ENCODE measurements at places on chromosomes 2 and 18.

DNA sequence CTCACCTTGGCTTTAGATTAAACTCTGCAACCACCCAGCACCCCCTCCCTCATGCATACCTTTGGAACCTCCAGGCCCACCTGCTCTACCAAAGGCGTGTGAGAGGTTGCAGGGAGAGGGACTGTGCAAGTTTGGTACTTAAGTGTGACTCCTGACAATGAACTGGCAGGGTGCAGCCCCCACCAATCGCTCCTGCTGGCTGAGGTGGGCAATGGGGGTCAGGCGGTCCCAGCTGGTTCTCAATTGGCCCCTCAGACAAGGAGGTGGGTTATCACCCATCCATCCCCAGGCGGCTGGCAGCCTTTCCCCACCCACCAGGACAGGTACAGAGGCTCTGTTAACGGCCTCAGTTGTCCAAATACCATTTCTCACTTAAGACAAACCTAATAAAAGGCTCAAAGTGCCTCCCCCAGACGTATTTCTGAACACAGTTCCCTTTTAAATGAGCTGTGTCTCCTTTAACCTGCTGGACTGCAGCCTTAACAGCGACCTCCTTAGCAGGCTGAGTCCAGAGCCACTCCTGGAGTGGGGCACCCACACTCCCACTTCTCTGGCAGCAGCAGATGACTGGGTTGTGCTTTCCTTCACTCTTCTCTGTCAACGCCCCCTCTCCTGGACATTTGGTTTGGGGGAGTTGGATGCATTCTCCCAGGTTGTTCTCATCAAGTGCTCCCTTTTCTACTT is 169.2 kb upstream of the SMAD2 start:
- DNase-seq, result no peak

- DNase-seq, result no peak
Observed at GRCh38 chr2:26706616-26707473, 14.3 kb downstream of the KCNK3 start.

DNA sequence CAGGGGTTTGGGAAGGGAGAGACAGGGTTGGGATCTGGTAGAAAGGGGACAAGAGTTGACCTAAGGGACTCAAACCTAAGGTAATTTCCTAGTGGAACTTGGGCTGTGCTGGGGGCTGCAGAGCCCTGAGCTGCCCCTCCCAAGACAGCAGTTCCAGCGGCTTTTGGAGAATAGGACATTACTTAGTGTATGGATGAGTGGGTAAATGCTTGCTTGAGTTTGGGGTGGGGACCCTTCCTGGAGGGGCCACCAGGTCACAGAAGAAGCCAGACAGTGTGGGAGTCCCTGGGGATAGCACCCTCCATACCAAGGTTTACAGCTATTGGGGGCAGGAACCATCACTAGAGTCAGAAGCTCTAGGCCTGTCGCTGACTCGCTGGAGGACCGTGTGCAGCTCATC is 111.5 kb downstream of the CAPN13 start:
- DNase-seq, result no peak

DNA sequence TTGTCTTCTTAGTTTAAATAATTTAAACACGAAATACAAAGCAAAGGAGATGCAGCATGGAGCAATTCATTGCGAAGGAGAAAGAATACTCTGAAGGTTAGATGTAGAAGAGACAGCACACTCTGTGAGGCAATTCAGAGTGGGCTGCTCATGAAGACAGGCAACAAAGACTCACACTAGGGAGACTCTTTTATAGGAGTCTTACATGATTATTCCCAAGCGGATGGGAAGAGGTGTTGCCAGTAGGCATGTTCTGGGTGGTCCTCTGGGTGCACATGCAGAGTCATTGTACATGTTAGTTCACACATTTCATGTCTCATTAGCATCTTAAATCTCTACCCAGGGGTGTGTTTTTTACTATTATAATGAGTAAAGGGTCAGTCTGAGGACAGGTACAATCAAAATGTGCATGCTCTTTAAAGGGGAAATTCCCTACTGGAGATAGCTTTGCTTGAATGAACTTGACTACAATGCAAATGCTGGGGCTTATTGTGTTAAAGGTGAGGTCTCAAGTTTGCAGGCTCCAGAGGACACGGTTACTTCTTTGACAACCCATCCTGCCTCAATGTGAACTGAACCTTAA is 275.5 kb downstream of the CDH19 start:
- DNase-seq, result no peak

DNA sequence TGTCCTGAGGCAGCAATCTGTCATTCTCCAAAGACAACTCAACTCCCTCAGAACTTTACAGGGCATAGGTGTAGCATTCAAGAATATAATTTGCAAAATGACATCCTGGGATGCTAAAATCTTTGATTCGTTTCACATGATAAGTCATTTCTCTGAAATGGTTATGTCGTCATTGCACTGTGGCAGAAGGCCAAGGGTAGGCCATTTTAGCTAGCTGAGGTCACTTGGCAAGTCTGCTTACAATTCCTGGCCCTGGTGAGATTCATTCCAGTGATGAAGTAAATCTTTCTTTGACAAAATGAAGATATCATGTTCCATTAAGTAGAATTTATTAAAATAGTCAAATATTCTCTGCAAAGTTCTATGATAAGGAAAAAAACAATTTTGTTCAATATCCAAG is 1410.3 kb upstream of the LRRTM1 start:
- no peak for DNase-seq

- DNase-seq, result no peak
Observed at GRCh38 chr2:224357098-224357901, 44.6 kb downstream of the FAM124B start.

DNA sequence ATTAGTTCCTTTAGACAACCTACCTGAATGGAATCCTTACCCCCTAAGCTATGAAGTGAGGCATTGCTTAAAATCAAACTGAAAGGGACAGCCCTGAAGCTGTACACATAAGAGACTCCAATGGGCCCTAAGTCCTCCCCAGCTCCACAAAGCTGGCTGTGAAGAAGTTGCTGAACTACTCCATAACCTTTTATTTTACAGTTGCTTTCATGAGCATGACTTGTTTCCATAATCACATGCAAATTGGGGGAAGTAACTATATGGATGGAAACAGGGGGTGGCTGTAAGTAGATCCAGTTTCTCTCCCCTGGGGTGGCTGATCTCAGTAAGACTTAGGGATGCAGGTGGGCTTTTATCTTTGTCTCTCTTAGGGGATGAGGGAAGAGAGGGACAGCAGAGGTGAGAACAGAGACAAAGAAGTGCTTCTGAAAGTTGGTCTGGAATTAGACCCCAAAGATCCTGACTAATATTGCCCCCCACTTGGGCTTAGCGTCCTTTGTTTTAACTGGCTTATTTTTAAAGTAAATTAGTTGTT is 5.5 kb downstream of the FZD5 start:
- no peak for DNase-seq

- no peak for DNase-seq
Observed at GRCh38 chr2:201448061-201448460, 3.2 kb downstream of the TRAK2 start.

DNA sequence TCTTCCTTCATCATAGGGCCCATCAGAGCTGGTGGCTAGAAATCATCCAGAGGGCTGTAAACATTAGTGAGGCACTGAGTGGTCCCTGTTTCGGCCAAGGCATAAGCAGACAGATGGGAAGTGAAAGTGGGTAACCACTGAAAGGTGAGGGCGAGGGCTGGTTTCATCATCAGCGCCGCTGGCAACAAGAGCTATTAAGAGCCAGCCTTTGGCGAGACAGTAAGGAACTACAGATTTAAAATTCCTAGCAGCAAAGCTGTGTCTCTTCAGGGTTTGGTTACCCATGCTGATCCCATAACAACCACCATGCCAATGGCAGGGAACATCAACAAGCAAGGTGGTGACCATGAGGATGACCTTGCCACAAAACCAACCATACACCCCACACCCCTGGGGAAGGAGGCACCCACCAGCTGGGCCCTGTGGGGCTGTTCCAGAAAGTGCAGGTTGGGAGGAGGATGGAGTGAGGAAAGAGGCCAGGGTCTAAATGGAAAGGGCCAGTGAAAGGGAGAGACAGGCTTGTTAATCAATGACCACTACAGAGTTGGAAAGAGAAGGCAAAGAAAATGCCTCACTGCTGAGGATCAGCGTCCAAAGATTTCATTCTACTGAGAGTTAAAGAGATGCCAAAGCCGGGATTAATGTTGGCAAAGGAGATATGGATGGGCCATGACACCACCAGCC is 9.0 kb upstream of the SLC20A1 start:
- DNase-seq, result no peak

DNA sequence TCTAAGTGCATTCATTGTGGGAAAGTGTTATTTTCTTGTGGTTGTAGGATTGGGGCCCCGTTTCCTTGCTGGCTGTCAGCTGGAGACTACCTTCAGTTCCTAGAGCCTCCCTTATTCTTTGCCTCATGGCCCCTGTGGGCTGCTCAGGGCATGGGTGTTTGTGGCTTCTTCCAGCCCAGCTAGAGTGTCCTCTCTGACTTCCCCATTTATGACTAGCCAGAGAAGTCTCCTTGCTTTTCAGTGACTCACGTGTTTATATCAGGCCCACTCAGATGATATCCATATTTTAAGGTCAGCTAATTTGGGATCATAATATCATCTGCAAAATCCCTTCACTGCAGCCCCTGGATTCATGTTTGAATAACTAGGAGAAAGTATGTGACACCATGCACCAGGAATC is 62.8 kb downstream of the DTNA start:
- DNase-seq, result no peak

DNA sequence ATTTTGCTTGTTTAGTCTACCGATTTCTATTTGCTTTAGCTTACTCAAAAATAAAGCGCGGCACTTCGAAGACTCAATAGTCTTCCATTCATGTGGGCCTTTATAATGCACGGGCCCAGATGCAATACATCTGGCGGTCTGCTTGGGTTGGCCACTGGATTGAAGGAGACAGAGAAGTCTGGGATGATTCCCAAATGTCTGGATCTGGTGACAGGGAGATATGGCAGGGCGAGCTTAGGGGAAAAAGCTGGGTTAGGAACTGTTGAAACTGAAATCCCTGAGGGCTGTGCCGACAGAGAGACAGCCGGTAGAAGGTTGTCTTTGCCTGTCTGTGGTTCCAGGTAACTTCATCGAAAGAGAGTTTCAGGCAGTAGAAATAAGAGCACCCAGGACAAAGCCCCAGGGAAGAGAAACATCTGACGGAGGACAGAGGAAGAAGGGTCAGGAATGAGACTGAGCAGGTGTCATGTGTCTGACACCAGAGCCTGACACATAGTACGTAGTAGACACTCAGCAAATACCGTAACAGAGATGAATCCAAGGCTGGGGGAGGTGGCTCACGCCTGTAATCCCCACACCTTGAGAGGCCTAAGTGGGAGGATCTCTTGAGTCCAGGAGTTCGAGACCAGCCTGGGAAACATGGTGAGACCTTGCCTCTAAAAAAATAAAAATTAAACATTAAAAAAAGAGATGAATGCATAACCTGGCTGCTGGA is 13.6 kb downstream of the CLUL1 start:
- DNase-seq, result no peak

DNA sequence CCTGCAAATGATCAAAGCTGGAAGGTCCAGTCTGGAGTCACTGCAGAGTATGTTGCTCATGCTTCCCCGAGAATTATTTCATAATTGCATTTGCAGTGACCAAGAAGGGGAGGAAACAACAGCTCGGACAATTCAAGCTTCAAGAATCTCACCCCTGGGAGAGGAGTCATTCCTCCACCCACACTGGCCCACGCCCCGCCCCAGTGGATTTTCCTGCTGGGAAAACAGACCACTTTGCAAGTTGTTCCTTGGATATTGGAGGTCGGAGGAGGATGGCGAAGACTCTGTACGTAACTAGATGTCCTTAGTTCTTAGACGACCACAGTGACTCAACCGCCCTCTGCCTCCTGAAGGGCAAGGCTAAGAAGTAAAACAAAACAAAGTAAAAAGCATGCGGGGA is 159.4 kb downstream of the TPO start:
- DNase-seq, result peak; percentile 81

GRCh38 chr2:135948141-135948540 is 37.3 kb downstream of the DARS1 start:
- no peak for DNase-seq

GRCh38 chr2:46187112-46187618 is 110.0 kb upstream of the EPAS1 start:
- DNase-seq, result peak; percentile 66

- no peak for DNase-seq
Observed at GRCh38 chr2:226829721-226830631, 5.9 kb upstream of the RHBDD1 start.

DNA sequence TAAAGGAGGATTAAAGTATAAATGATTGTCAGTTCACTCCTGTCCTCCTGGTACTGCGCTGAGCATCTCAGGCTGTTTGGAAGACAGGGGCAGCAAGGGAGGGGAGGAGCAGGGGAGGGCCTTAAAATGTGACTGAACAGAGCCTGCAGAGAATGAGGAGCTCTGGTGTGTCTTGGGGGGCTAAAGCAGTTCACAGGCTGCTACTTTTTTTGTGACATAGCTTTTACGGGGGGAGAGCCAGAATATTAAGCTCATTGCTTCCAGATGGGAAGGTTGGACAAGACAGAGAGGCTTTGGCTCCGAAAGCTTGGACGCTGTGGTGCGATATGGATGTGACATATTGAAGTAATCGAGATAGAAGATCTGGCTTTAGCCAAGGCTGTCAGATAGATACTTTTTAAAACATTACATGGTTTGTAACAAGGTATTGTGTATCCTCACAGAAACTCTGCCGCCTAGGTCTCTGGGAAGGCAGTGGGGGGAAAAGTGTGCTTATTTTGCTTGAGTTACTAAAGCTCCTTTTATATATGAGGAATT is 40.5 kb downstream of the RDH14 start:
- DNase-seq, result no peak

DNA sequence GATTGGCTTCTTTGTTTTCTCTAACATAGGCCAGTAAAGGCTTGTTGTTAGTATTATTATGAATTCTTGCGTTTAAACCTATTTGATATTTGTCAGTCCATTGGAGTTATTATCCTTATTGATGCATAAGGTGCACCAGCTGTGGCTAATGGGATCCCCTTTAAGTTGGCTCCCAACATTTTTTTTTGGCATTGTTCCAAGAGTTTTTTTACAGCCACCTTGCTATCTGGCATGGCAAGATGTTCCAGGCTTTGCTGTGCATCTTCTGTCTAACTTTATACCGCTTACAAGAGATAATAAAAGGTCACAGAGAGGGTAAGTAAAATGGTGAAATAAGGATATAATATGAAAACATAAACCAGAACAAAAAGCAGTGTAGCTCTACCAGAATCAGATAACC is 157.5 kb upstream of the TACR1 start:
- DNase-seq, result no peak

DNA sequence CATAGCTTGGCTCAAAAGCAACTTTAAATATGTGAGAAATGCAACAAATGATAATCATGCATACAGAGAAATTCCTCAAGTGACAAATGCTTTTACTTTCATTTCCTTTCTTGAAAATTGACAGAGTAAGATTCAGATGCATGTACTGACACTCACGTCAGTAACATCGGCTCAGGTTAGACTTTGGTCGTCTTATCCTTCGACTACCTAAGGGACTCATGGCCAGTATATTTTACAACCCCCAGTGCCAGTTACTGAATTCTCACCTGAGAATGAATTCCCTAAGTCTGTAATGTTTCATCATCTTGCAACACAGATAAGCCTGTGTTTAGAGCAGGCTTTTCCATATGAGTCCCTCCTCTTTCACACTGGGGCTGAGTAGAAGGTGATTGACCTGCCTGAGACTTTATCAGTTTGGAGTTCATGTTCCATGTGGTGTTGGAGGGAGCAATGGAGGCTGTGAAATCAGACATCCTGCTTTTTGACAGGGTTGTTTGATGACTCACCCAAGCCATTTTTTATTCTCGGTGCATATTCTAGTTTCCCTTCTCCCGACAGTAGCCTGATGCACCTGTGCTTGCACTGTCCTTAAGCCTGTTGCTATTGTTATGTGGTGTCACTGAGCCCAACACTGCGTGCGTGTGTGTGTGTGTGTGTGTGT is 30.5 kb upstream of the ATP8B1 start:
- DNase-seq, result no peak

Data from Right ventricle myocardium inferior (tissue), 1 donor.